Cortex of kidney (tissue), 1 donor: ENCODE measurements at places on chromosomes 1 and 21.

DNA sequence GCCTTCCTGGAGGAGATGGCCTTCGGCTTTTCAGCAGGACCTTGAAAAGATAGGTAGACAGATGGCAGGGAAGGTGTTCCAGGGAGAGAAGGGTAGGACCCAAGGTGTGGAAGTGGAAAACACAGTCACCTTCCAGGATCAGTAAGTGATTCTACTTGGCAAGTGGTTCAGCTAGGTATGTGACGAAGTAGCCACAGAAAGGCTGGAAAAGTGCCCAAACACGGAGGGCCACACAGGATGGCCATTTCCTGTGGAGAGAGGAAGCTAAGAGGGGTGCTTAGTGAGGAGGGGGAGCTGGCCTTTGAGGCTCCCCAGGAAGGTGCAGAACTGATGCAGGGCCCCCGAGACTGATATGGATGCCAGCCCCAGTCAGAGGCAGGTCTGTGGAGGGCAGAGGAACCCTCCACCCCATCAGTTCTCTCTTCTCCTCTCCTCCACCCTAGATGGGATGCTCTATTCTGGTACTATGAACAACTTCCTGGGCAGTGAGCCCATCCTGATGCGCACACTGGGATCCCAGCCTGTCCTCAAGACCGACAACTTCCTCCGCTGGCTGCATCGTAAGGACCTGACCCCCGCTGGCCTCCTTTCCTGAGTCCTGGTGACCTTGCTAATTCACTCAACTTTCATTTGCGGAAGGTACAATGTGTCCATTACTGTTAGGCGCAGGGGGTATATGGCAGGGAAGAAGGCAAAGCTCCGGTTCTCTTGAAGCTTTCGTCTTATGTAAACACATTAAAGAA, 6.8 kb downstream of the SEMA4A start:
- no peak for DNase-seq

DNA sequence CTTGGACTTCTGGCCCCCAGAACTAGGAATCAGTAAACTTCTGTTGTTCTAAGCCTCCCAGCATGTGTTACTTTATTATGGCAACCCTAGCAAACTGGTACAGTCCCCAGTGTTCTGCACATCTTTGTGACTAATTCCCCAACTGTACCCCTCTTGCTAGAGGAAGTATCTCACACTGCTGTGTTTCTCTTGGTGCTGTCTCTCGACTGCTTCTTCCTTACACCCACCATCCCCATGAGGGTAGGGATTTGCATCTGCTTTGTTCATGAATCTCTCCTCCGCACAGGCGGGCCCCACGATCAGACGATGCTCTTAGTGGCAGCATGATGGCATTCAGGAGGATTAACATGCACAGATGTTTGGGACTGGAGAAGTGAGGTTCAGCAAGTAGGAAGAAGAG, 46.7 kb downstream of the CLIC6 start:
- DNase-seq = no peak

DNA sequence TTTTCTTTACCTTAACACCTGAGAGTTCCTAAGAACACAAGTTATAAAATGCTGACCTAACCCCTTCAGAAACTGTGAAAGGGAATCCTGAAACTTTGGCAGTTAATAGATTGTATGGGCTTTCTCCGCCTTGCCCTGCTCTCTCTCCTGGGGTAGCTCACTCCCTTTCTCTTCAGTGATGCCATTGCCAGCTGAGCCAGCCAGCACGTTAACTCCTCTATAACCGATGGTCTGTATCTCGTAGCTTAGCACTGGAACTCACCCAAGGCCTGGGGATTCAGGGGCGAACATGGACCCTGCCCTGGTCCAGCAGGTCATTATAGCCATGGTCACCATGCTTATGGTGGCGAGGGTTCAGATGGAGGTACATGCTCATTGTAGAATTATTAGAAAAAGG, 40.7 kb downstream of the TRAPPC10 start:
- DNase-seq = no peak

- DNase-seq = no peak
Observed at GRCh38 chr1:111008031-111008430, 44.3 kb upstream of the LRIF1 start.

DNA sequence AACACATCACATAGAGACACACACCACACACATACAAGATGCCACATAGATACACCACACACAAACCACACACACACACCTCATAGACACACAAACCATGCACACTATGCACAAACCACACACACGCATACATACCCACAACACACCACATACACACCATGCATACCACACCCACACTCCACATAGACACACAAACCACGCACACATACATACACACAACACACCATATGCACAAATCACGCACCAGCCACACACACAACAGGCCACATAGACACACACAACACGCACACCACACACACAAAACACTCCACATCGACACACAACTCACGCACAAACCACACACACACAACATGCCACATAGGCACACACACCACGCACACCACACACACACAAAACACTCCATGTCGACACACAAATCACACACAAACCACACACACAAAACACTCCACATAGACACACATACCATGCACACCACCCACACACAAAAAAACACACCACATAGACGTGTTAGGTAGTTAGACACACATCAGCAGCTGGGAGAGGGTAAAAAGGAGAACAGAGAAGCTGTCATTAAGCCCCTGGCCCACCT, 49.5 kb upstream of the SLC19A1 start:
- no peak for DNase-seq

GRCh38 chr1:203519053-203519840, 25.3 kb downstream of the OPTC start:
- DNase-seq = no peak

DNA sequence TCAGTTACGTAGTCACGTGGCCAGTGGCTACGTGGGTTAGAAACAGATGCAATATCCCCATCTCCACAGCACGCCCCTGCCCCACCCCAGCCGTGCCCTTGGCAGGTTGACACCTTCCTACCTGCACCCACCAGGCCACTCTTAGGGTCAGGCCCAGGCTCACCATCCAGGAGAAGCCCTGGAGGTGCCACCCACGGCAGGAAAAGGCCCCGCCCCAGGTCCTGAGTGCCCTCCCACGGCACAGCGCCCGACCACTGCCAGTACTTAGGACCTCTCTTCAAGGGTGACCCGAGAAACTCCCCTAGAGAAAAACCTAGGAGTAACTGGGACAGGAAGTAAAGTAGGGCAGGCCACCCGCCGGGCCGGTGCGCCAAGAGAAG, 1.5 kb downstream of the C1orf35 start:
- DNase-seq = no peak

- no peak for DNase-seq
Observed at GRCh38 chr1:39668111-39668510, 3.8 kb downstream of the NT5C1A start.

- DNase-seq = no peak
Observed at GRCh38 chr1:59690171-59690930, 124.4 kb upstream of the HOOK1 start.

DNA sequence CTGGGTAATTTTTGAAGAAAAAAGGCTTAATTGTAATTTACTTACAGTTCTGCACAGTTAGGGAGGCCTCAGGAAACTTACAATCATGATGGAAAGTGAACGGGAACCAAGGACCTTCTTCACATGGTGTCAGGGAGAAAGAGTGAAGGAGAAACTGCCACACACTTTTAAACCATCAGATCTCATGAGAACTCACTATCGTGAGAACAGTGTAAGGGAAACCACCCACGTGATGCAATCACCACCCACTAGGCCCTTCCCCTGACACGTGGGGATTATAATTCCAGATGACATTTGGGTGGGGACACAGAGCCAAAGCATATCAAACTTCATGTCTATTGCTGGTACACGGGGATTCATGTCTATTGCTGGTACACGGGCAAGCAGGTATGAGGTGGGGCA, 5.3 kb upstream of the SFT2D2 start:
- DNase-seq = no peak

DNA sequence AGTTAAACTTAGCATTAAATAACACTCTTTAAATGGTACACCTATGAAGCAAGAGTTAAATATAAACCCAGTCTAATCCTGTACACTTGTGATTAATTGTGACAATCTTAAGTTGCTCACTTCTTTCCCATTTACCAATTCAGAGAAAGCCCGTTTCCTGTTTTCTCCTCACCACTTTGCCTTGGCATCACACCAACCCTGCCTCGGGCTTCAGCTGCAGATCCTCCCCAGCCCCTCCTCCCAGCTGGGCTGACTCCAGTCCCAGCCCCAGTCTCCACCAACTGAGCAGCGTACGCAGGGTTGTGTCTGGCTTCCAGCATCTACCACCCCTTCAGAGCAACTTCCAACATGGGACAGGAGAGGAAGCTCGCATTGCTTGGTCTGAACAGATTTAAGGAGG, 4.1 kb downstream of the PYCR2 start:
- no peak for DNase-seq

GRCh38 chr1:58067082-58067481, 479.4 kb downstream of the OMA1 start:
- DNase-seq = no peak

DNA sequence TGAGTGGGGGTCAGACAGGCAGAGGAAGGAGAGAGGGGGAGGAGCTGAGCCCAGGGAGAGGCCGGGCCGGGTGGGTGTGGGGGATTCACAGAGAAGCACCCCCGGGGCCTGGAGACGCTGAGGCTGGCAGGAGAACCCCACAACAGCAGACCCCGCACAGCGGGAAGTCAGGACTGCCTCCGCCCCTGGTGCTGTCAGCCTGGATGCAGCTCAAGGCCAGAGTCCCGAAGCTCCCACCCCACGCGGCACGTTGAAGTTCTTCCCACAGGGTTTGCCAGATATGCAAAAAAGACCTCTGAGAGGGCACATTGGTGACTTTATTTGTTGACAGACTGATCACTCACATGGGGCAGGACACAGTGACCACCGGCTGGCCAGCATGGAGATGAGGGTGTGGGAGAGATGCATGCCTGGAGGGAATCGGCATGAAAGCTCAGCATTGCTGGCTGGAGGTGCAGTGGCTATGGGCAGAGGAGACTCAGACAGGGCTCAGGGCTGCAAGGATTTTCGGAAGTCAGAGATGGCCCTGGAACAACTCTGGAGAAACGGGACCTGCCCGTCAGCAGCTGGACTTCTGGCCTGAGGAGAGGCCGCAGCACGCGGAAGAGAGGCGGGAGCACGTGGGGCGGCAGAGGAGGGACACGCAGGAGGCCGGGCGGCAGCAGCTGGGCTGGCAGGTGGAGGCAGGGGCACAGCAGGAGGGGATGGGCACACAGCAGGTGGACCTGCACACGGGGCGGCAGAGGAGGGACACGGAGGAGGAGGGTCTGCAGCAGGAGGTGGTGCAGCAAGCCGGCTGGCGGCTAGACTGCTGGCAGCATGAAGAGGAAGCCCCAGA, 885 bp downstream of the KRTAP10-3 start:
- DNase-seq = no peak
